NCI-H1436 (cell line): ENCODE measurements at places on chromosomes 2 and 18.
A peak's percentile ranks its signal among the peaks of the same experiment; 100 is the strongest.

DNA sequence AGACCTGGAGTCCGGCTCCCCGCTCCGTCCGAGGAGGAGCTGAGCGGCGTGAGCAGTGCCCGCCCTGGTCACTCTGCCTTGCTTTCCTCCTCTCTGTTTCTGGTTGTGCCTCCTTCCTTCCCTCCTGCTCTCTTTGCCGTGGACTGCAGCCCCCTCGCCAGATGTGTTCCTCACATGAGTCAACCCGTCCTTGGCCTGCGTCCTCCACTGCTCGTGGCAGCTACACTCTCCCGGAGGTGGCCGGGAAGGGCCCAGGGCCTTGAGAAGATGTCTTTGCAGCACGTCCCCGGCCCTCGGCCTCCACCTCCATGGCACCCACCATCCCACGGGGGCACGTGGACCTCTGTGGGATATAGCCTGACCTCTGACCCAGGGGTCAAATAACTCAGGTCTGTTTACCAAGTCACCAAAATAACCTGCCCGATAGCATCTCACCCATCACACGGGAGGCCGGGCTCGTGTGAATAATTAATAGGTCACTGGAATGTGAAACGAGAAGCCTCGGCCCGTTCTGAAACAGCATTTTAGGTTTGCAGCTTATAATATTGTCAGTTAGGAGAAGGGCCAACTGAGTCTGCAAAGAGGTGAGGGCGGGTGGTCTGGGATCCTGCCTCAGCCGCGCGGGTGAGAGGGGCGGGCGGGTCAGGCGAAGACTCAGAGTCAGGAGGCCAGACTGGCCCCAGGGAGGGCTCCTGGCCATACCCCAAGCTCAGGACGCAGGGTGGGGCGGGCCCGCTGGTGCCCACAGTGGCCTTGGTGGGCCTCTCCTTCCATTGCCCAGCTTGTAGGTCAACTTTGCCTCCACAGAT is 42.6 kb downstream of the NFATC1 start:
- no peak for DNase-seq

DNA sequence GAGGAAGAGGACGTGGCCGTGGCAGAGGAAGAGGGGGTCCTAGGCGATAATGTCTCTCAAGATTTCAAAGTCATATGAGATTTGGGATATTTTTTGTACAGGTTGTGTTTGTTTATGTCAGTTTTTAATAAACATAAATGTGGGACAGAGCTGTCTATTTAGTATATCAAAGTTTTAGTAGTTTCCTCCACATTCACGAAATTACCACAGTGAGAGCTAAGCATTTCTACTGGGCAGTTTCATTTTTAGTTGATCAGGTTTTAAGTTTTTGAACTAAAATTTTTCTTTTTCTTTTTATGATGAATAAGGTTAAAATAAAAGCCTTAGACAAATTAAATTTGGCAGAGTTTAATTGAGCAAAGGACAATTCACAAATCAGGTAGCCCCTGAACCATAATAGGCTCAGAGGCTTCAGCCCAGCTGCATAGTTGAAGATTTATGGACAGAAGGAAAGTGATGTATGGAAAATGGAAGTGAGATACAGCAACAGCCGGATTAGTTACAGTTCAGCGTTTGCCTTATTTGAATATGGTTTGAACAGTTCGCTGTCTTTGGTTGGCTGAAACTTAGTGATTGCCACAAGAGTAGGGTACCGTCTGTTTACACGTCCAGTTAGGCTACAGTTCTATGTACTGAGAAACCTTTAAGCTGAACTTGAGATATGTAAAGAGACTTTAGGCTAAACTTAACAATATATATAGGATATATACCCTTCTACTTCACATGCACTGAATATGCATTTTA is 17.1 kb downstream of the SNRPD1 start:
- no peak for DNase-seq

GRCh38 chr2:76415821-76416220 is 705.1 kb upstream of the GCFC2 start:
- DNase-seq, result no peak

DNA sequence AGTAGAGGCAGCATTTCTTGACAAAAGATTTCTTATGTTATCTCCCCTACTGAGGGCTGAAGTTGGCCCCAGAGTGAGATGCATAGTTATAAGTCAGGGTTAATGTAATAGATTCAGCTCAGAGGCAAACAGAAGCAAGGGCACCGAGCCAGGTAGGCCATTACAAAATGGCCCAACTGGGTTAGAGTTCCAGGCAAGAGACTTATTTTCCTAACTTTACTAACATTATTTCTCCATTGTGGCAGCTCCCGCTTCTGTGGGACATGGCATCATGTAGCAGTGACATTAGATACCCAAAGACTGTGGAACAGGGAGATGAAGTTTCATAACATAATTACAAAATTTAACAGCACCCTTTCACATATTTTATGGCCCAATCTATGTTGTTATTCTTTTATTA is 27.1 kb downstream of the TSPYL6 start:
- DNase-seq, result no peak

DNA sequence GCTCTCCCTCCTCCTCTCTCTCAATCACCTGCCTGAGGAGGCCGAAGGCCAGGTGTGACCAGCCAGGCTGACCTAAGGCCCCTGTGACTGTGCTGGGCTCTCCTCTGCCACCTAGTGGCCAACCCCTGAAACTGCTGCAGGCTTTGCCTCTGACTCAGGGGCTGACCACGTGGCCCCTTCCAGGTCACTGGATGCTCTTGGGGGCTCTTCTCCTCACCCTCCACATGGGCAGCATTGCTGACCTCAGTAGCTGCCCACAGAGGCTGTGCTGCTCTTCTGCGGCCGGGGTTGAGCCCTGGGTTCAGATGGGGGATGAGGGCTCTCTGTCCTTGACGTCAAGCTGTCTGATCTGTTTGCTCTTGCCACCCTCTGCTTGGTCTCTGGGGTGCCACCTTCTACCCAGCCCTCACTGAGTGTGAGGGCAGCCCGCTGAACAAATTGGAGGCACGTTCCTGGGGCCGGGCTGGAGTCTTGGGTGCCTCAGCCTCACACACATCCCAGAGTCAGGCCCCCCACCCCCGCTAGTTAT is 122.7 kb downstream of the TWIST2 start:
- DNase-seq, result no peak

- no peak for DNase-seq
These were observed 636.2 kb downstream of the EPHA4 start for GRCh38 chr2:220935789-220936321.

- no peak for DNase-seq
These were observed 45.1 kb upstream of the HPCAL1 start for GRCh38 chr2:10257500-10258147.

GRCh38 chr2:195369218-195369587 is 287.8 kb upstream of the SLC39A10 start:
- no peak for DNase-seq

DNA sequence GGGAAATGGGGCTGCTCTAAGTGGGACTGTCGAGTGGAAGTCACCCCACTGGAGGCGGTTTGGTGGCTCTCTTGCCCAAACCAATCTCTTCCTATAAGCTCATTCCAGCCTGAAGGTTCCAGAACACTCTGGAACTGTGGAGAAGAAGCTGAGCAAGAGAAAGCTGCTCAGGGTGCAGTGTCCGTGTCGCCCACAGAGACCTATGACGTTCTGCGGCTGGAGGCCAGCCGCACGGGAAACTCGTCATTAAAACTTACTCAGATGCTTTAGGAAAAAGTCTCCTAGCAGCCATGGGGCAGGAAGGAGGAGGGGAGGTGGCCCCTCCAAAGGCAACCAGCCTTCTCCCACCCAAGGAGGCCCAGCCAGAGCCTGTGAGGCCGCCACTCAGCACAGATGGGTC is 41.7 kb downstream of the ADCY3 start:
- no peak for DNase-seq

- no peak for DNase-seq
These were observed 22.7 kb upstream of the CASP8 start for GRCh38 chr2:201237486-201238123.

DNA sequence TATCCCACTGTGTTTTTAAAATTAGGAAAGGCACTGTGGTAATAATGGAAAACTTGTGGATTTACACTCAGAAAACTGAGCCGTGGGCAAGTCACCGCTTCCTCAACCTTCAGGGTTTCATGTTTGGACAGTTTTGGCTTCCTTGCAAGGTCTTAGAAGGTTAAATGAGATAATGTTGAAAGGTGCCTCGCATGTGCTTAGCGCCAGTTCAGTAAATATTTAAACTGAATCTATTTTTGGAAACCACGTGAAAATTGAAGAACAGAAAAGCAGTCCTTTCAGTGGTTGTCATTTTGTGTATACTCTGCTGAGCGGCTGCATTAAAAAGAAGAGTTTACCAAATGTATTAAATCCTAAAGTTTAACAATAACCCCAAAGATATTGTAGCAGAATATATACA is 15.2 kb upstream of the AGAP1 start:
- DNase-seq, result no peak

GRCh38 chr18:46601141-46601805 is 55.7 kb downstream of the LOXHD1 start:
- DNase-seq, result no peak

- DNase-seq, result no peak
These were observed 85.1 kb downstream of the CTAGE1 start for GRCh38 chr18:22332590-22332989.

GRCh38 chr2:169768262-169768995 is 30.2 kb upstream of the SSB start:
- DNase-seq, result no peak

GRCh38 chr2:134671513-134671912 is 47.3 kb downstream of the TMEM163 start:
- no peak for DNase-seq

DNA sequence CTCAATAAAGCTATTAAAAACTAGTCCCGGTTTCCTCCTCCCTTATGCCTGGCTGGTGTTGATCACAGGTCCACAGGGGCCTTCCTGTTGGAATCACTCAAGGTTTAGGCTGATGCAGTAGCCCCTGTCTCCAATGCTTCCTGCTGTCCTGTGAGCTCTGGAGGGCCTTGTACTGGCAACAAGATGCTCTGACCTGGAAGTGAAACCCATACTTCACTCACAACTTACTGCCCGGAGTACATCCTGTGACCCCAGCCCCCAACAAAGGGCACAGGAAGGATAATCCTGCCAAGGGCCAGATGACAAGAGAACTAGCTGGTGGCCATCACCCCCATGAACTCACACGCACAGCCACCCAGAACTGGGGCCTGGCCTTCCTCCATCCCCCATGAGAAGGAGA is 50.3 kb downstream of the ZBTB7C start:
- DNase-seq, result no peak

DNA sequence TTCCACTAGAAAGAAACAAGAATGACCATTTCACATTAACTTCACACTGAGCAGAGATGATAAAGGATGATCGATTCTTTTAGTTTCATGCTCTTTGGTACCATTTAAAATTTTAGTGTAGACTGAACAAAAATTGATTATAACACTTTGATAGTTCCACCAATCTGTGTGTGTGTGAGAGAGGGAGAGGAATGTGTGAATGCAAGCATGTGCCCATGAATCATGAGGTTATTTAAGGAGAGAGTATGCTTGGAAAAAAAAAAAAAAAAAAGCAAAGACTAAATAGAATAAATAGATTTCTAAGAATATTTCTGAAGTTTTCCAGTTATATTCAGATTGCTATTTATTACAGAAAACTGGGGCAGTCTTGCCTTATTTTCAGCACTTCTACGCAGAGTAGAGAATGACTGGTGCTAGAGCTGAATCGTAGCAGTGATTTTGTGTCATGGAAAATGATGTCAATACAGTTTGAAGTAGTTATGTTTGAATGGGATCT is 900.8 kb downstream of the SLC4A3 start:
- no peak for DNase-seq

GRCh38 chr2:110867078-110867477 is 134.7 kb downstream of the ACOXL start:
- DNase-seq, result no peak

DNA sequence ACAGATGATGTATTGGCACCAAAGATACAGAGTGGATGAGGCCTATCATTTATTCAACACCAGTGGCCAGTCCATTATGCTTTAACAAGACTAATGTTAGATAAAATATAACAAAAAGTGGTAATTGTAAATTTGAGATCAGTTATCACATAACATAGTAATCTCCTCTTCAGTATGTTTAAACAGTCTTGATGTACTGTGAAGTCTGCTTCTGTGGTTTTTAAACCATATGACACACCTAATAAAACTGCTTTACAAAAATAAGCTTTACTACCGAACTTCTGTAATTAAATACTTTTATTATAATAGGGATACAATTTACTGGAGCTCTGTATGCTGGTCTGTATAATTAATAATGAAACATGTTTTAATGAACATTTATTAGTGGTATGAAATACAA is 2156.1 kb upstream of the CELF4 start:
- DNase-seq, result no peak

DNA sequence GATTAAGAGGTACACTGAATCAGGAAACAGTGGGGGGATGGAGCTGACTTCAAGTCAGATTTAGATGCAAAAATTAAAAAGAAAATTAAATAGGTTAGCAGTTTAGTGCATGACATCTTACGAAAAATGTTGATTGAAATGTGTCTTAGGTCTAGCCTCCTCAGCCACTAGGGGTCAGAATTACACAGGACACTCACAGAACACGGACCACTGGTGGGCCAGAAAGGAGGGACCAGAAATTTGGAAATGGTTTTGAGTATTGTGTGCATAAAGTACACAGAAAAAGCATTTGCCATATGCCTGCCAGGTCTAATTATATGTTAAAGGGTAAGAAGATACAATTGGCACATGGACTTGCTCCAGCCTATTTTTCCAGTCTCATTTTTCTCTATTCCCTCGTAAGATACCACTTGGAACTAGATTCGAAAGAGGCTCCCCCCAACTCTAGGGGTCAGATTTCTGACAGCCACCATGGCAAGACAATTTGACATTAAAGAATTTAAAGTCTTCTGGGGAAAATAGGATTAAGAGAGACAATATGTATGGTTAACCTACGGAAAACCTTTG is 550.2 kb upstream of the SETBP1 start:
- DNase-seq, result peak; percentile 55

- DNase-seq, result peak; percentile 48
These were observed at the start of gene HOXD1 for GRCh38 chr2:176187899-176188773. HOXD1 (plus strand) TSS chr2:176188668; CDS start chr2:176188802, 134 bp downstream.

DNA sequence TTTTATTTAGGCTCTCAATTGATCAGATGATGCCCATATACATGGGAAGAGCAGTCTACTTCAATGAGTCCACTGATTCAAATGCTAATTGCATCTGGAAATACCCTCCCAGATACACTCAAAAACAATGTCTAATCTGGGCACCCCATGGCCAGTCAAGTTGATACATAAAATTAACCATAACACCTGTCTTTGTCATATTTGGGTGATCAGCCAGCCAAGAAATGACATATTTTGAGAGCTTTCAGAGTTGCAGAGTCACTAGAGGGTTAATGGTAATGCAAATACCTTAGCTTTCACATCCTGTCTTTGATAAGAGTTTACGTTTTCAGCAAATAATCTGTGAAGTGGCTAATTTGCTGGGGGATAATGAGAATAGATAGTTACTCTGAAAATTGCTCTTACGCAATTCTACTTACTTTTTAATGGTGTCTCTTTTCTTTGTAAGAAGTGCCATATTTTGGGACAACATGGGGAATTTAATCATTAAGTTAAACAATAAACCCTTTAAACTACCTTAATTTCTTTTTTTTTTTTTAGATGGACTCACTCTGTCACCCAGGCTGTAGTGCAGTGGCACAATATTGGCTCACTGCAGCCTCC is 49.1 kb downstream of the CCDC195 start:
- peak; percentile 40 for DNase-seq
